ENCODE measurements at places on chromosomes 1 and 21.

DNA sequence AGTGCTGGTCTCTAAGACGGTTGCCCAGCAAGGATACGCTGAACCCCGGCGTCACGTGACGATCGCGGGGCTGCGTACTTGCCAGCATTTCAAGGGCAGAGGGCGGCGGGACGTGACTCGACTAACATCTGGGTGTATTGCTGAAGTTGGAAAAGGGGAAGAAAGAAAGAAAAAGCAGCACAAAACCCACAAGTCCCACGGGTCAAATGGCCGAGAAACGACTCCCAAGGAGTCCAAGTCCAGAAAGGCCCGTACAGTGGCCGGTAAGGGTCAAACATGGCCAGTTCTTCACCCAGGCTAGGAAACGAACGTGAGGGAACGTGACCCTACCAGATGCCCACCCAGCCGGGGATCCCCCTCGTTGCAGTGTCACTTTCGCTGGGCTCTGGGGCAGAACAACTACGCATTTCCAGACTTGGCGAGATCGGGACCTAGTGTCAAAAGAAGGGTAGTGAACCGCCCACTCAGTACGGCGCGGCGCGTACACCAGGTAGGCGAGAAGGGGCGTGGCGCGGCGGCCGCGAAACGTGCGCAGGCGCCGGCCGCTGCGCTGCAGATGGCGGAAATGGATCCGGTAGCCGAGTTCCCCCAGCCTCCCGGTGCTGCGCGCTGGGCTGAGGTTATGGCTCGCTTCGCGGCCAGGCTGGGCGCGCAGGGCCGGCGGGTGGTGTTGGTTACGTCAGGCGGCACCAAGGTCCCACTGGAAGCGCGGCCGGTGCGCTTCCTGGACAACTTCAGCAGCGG is at the start of the genes PPCS and ZMYND12:
Gene PPCS, plus strand, starts transcription at position 534 of the 744 bp plus-strand sequence. Its CDS starts 23 bp downstream, at position 557.
Gene ZMYND12, minus strand, starts transcription at position 13 of the 744 bp plus-strand sequence. CDS start 25 bp downstream, outside the sequence.
- peak; percentile 87 for DNase-seq

DNA sequence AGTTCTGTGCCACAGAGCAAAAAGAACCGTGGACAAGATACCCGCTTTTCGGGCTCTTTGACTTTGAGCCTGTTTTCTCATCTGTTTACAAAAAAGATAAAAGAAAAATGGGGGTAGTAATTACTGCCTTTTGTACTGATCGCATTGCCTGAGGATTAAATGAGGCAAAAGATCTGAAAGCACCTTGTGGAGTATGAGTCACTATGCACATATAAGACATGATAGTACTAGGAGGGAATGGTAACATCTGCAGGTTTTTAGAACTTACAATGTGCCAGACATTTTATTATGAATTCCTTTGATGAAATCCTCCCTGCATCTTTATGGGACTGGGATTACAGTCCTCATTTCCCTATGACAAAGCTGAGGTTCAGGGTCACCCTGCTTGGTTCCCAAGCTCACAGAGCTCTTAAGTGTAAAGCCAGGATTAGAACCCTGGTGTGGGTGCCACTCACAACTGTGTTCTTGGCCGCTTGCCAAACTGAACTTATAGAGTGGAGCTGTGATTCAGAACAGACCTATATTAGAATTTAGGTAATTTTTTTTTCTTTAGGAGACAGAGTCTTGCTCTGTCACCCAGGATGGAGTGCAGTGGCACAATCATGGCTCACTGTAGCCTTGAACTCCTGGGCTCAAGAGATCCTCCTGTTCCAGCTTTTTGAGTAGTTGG is 1.8 kb downstream of the DISC1 start:
- DNase-seq = peak; percentile 38

- peak; percentile 26 for DNase-seq
Measured at GRCh38 chr1:183841550-183841949, 36.6 kb downstream of the RGL1 start.

- no peak for DNase-seq
Measured at GRCh38 chr1:108962681-108963051, 618 bp downstream of the CLCC1 start.

GRCh38 chr1:16367258-16367967 is 371 bp downstream of the SZRD1 start:
- peak; percentile 90 for DNase-seq

Measured in choroid plexus epithelial cell (primary cell).